ENCODE measurements at places on chromosomes 6 and 20.
A peak's percentile ranks its signal among the peaks of the same experiment; 100 is the strongest.

GRCh38 chr20:57399587-57400155, 8.5 kb downstream of the RBM38 start:
- no peak for DNase-seq

- no peak for DNase-seq
Observed at GRCh38 chr20:36364506-36364905, 58.4 kb downstream of the DLGAP4 start.

- no peak for DNase-seq
Observed at GRCh38 chr20:63833776-63834490, 2.9 kb upstream of the ZBTB46 start.

- DNase-seq: no peak
Observed at GRCh38 chr6:170286246-170286933, 4.5 kb downstream of the DLL1 start.

GRCh38 chr6:149031859-149032598, 285.2 kb downstream of the UST start:
- DNase-seq: peak; percentile 17

GRCh38 chr6:16338577-16339264, 100.3 kb downstream of the GMPR start:
- DNase-seq: no peak

DNA sequence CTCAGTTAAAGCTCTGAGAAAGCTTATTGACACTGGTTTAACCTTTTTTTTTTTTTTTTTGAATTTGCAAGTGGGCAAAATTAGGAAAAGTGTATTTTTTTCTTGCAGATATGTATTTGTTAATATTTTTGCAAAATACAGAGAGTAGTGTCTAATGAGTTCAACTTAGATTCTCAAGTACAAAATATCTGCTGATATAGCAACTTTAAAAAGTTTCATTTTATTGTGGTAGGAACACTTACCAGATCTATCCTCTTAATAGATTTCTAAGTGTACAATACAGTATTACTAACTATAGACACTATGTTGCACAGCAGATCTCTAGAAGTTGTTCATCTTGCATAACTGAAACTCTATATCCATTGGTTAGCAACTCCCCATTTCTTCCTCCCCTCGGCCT, 30.9 kb upstream of the HDDC2 start:
- no peak for DNase-seq

- no peak for DNase-seq
Observed at GRCh38 chr20:43689165-43689564, 22.3 kb downstream of the MYBL2 start.

- DNase-seq: no peak
Observed at GRCh38 chr6:3270258-3270657, 11.5 kb downstream of the PSMG4 start.

- no peak for DNase-seq
Observed at GRCh38 chr6:169449221-169449620, 195.6 kb upstream of the THBS2 start.

DNA sequence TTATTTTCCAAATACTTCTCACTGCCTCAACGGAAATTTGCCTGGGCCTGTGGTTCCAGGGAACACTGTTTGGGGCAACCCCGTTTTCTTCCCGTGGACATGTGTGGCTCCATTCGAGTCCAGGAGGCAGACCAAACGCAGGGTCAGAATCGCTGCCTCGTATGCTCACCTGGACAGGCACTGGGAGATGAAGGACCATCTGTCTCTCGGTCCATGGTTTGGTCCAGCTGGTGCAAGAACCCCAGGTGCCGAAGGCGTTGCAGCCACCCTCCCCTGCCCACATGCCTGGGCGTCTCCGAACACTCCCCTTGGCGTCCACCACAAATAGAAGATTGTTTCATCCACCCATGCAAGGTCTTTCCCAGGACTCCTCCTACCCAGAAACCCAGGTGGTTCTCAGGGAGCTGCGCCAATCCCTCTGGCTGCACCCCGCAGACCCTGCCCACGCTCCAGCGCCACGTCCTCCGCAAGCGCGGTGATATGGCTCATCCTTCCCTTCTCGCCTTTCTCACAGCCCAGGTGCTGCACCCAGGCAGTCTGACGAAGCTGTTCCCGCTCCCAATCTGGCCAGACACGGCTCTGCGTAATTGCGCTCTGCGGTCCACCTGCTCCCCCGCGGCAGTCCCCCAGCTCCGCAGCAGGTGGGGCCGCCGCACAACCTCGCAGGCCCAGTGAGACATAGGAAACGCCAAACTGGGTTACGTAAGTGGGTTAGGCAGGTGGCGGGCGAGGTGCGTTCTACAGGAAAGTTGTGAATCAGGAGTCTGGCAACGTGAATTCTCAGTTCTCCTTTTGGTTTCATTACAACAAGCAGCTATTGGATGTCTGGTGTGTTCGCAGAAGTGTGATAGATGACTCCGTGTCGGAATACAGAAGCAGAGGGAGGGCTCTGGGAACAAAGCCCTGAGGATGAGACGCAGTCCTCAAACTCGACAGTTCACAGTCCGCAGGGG, 146.2 kb upstream of the ECI2 start:
- DNase-seq: peak; percentile 37

GRCh38 chr6:25536781-25537180, 115.2 kb upstream of the SCGN start:
- no peak for DNase-seq

DNA sequence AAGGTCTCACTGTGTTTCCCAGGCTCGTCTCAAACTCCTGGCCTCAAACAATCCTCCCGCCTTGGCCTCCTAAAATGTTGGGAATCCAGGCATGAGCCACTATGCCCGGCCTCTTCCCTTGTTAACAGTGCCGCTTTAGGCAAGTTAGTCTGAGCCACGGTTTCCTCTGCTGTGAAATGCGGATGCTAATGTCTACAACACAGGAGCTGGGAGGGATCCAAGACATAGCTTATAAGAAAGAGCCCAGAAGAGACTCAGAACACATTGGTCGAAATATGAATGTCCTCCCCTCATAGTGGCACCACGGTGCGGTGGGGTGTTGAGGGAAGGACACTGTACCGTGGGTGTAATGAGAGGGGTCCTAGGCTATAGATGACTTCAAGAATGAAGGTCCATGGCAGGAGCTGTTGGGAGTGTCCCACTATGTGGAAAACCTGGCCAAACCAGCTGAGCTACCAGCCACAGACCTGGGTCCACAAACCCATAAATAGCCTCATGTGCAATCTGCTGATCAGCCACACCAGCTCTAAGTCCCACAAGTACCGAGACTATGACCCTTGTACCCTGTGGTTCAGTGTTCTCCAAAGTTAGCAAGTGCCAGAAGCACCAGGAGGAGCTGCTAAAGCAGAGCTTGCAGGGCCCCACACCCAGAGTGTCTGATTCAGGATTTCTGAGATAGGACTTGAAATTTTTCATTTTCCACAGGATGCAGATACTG, 57.8 kb upstream of the ZFAND3 start:
- no peak for DNase-seq

GRCh38 chr6:84897988-84898594, 133.7 kb upstream of the TBX18 start:
- DNase-seq: no peak

- no peak for DNase-seq
Observed at GRCh38 chr20:62439218-62439617, 11.9 kb upstream of the RBBP8NL start.

- no peak for DNase-seq
Observed at GRCh38 chr6:47126647-47127391, 84.7 kb upstream of the ADGRF1 start.

- DNase-seq: no peak
Observed at GRCh38 chr6:162181111-162181510, 546.5 kb downstream of the PRKN start.

- DNase-seq: no peak
Observed at GRCh38 chr20:48404598-48404997, 423.2 kb downstream of the PREX1 start.

DNA sequence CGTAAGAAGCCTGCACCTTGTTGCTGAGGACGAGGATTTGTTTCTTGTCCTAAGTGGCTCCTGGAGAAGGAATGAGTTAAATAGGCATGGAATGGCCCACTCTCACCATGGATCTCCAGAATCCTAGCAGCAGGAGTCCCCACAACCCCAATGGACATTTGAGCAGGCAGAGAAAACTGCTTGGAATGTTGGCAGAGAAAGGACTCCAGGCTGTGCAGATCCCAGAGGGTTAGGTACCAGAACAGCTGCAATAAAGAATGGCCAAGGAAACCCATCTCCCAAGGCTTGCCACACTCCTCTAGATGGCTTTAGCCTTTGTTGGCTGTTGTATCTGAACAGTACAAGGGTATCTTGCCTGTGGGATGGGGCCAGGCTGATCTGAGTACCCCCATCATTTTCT, 1415.7 kb upstream of the ADGRB3 start:
- DNase-seq: no peak

DNA sequence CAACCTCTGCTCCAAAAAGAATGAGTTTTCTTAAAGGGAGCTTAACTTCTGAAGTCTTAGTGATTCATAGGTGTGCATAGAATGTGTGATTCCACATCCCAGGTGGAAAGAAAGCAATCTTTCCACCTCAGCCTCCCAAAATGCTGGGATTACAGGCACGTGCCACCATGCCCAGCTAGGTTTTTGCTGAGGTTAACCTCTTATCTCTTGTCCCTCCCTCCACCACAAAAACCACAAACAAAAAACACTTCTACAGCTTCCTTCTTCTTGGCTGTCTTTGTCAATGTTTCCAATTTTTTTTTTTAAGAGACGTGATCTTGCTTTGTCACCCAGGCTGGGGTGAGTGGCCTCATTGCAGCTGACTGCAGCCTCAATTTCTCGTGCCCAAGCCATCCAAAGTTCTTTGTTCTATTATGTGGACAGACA, 8.1 kb upstream of the CSE1L start:
- no peak for DNase-seq

DNA sequence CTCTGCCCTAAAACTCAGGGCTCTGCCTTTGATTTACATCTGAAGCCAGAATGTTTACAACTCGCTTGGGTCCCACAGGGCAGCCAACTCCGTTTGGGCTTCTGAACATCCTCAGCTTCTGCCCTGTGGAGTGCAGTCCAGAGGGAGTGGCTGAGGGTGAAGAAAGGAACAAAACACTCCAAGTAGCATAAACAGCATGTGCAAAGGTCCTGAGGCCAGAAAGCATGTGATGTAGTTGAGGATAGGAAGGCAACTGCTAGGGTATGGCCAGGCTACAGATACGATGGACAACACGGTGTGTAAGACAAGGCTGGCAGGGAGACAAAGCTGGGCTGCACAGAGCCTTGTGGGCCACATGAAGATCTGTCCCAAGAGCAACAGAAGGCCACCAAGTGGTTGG, 12.5 kb downstream of the JAG1 start:
- DNase-seq: no peak

GRCh38 chr6:128743974-128744765, 138.8 kb upstream of the LAMA2 start:
- DNase-seq: no peak

- DNase-seq: no peak
Observed at GRCh38 chr20:59819496-59820203, 113.8 kb downstream of the SYCP2 start.

- no peak for DNase-seq
Observed at GRCh38 chr6:132491303-132491702, 21.6 kb downstream of the STX7 start.

- no peak for DNase-seq
Observed at GRCh38 chr20:53963635-53964034, 106.8 kb downstream of the BCAS1 start.

- DNase-seq: peak; percentile 72
Observed at GRCh38 chr6:130575971-130576370, 210.2 kb downstream of the TMEM200A start.

GRCh38 chr6:138296381-138296780, 78.1 kb upstream of the PBOV1 start:
- DNase-seq: no peak

DNA sequence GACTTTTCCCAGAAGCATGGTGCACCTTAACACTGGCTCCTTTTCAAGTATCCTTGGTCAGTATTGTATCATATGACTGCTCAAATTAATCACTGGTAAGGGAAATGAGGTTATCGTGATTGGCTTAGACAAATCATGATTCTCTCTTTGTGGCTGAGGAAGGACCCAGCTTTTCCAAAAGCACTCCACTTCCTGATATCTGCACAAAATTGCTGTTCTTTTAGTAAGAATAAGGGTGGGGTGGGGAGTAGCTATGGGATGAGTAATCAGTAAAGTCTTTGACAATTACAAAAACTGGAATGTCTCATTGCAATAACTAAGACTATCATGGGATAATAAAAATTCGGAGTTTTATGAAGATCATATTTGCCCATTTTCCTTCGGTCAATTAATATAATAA, 9.0 kb upstream of the RIPPLY2 start:
- no peak for DNase-seq

- DNase-seq: no peak
Observed at GRCh38 chr6:87641065-87641692, 51.2 kb downstream of the ORC3 start.

GRCh38 chr6:24195836-24196597, 70.0 kb downstream of the NRSN1 start:
- DNase-seq: no peak

GRCh38 chr20:35398660-35399144, 13.1 kb downstream of the UQCC1 start:
- DNase-seq: no peak

- DNase-seq: no peak
Observed at GRCh38 chr6:124203101-124203811, 399.6 kb downstream of the NKAIN2 start.

DNA sequence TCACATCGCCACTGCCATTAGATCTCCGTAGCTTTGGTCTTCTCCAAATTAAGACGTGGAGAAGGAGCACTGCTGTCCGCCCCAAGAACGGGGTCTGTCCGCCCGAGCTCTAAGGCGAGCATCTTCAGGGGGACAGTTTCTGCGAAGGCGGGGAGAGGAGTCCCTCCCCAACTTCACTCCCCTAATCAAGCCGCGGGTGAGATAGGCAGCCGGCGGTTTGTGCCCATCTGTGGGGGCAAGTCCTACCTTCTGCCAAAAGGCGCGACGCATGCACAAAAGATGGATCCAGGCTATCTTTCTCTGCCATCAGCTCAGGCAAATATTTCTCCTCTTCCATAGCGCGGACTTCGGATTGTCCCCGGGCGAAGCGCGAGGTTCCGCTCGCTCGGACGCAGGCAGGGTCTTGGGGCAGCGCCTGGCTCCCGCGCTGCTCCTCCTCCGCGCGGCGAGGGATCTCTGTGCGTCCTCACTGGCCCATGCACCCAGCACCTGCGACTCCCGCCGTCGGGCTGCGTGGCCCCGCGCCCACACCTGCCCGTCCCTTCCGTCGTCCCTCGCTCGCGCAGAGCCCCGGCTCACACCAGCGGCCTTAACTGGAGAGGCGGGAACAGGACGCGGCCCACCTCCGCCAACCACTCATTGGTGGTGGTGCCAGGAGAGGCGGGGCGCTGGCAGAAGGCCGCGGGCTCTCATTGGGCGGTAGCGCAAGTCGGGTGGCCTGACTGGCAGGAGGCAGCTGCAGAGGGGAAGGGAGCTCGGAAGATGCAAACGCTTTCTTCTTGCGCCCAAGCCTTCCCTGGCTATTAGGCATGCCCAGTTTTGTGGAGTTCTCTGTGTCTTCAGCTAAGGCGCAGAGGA, at the start of gene KHDRBS2:
Gene KHDRBS2, minus strand, starts transcription at position 614 of the 858 bp plus-strand sequence.
- no peak for DNase-seq

GRCh38 chr6:144823131-144823530, 538.0 kb downstream of the UTRN start:
- no peak for DNase-seq

GRCh38 chr6:138017166-138017757, 90.0 kb downstream of the PERP start:
- no peak for DNase-seq

- no peak for DNase-seq
Observed at GRCh38 chr6:169979873-169980432, 228.5 kb downstream of the ERMARD start.

All from CD8-positive, alpha-beta T cell (primary cell).